ENCODE measurements at places on chromosomes 12 and 14.

- DNase-seq, result no peak
Measured at GRCh38 chr12:107328442-107329133, 235.2 kb upstream of the CRY1 start.

- no peak for DNase-seq
Measured at GRCh38 chr14:54622192-54622958, 55.4 kb downstream of the SAMD4A start.

- DNase-seq, result no peak
Measured at GRCh38 chr14:81350344-81351130, 49.6 kb downstream of the STON2 start.

- DNase-seq, result no peak
Measured at GRCh38 chr12:17540921-17541320, 549.1 kb downstream of the RERGL start.

GRCh38 chr12:83389237-83389996, 702.7 kb downstream of the TMTC2 start:
- no peak for DNase-seq

- no peak for DNase-seq
Measured at GRCh38 chr12:100413001-100413400, 56.1 kb downstream of the SLC17A8 start.

DNA sequence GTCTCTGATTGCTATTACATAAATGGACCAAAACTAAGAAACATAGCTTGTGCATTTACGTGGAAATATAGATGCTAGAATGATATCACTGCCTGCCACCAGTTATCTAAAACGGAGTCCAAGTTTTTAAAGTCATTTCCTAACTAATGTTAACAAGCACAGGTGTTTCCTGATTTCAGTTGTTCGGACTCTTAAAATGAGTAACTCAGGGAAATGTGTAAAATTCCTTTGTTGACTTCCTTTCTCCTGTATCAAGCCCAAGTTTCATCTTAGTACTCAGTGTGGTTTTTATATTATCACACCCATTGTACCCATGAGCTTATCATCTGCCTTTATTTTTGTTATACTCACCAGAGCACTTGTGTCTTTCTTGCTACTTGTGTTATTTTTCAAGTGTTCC, 13.2 kb upstream of the PRKCH start:
- no peak for DNase-seq

DNA sequence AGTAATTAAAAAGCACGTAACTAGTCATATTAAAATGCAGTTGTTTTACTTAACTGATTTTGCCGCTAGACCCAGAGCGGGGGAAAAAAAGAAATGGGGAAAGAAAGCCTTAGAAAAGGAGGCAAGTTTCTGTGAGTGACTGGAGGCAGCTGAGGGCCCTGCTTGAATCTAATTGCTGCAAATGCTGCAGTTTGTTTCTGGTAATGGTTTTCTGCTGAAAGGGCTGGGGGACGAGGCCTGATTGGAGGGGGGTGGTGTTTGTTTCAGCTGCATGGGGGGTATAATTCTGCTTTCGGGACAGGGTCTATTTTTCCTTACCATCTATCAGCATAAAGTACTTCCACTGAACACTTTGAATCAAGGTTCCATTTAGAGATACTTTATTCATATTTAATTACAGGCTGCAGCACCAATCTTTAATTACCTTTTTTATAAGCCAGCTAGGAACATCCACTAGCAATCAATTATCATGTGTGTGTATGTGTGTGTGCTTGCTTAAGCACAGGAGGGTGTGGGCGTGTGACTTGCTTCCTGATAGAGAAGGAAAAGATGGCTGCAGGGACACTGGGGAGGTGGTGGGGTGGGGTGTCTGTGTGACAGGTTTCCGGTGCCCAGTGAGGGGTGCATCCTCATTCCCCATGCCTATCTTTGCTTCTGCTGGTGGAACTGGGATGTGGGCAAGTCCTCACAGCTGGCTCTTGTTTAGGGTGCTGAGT, 83.4 kb downstream of the ADCK1 start:
- no peak for DNase-seq

DNA sequence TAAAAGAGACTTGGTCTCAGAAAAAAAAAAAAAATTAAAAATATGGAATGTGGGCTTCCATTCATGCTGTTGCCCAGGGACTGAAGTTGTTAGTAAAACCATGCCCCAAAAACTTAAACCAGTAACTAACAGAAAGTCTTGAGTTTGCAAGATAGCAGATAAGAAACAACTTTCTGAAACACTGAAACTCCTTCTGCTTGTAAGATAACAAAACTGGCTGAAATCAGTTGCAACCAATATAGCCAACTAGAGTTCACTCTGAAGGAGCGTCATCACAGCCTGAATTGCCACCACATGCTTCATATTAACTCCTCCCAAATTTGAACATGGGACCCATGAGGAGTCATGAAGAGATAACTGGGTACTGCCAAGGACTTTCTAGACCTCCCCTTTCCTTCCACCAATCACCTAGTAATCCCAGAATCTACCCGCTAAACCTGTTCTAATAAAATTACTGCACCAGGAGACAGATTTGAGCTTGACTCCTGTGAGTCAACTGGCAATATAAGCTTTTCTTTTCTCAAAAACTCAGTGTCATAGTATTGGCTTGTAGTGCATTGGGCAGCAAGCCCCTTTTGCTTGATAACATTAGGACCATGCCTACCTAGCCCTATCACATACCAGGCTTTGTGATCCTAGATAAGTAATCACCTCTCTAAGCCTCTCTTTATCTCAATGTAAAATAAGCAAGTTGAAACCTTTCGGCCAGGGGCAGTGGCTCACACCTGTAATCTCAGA, 53.6 kb downstream of the R3HDM2 start:
- DNase-seq, result no peak

GRCh38 chr12:18479256-18479655, 217.9 kb downstream of the PIK3C2G start:
- DNase-seq, result no peak

DNA sequence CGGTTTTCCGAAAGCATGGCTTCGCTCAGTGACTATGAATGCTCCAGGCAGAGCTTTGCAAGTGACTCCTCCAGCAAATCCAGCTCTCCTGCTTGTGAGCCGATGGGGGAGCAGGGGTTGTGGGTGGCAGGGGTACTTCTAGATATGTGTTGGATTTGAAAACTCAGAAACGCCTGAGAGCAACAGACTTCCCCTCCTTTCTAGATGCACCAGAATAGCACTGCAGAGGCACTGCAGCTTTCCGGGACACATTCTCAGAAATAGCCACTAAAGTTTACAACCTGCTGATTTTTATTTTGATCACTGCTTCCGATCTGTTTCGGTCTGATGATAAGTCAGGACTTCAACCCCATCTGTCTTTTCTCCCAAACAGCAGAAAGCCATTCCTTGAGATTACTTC, 8.6 kb downstream of the TCP11L2 start:
- DNase-seq, result no peak

- DNase-seq, result peak; percentile 78
Measured at GRCh38 chr12:124466216-124467128, 100.9 kb downstream of the NCOR2 start.

GRCh38 chr12:120194534-120195395, at the start of gene GCN1:
GCN1 (minus strand) TSS chr12:120194715; CDS start chr12:120194697, 18 bp downstream.
- peak; percentile 75 for DNase-seq

GRCh38 chr12:114286145-114286544, 119.8 kb downstream of the TBX5 start:
- no peak for DNase-seq

DNA sequence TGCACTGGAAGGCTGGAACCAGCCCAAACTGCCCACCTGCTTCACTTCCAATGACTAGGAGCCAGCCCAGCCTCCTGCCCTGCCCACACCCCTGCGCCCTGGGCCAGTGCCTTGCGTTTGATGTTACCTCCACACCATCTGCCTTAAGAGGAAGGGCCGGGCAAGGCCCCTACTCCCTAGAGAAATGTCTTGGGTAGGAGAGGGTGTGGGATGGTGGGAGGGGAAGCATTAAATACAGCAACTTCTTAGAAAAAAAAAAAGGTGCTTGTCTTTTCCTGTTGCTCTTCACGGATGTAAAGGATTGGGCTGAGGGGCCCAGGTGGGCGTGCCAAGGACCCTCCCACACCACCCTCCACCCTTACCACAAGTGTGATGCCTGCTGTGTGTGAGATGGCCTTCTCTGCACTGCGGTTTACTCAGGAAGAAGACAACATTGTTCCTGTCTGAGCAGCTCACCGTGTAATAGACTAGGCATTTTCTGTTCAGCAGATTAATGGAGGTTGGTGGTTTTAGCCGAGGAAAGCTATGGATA, 99.9 kb downstream of the NINJ2 start:
- DNase-seq, result no peak

DNA sequence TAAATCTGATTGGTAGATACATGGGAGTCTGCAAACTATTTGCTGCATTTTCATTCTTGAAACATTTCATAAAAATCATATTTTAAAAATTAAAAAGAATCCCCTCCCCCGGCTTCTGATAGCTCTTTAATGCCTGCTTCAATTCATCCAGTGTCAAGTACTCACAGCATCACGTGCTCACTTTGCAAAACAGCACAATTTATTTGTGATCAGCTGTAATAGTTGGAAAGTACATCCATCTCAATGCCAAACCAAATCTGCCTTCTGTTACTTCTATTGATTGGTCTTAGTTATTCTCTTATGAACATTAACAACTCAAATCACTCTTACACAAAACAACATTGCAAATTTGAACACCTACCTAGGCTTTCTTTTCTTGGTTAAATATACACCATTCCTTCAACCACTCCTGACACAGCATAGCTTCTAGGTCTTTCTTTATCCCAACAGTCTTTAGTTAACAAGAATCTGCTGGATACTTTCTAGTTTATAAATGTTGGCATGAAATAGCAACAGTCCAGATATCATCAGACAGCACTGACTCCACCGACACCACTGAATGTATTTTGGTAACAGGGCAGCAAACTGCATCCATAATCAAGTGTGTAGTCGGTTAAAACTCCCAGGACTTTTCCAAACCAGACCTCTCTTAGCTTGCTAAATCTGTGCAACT, 58.0 kb downstream of the PARP11 start:
- DNase-seq, result no peak

- DNase-seq, result no peak
Measured at GRCh38 chr14:77473921-77474320, 16.0 kb downstream of the AHSA1 start.

DNA sequence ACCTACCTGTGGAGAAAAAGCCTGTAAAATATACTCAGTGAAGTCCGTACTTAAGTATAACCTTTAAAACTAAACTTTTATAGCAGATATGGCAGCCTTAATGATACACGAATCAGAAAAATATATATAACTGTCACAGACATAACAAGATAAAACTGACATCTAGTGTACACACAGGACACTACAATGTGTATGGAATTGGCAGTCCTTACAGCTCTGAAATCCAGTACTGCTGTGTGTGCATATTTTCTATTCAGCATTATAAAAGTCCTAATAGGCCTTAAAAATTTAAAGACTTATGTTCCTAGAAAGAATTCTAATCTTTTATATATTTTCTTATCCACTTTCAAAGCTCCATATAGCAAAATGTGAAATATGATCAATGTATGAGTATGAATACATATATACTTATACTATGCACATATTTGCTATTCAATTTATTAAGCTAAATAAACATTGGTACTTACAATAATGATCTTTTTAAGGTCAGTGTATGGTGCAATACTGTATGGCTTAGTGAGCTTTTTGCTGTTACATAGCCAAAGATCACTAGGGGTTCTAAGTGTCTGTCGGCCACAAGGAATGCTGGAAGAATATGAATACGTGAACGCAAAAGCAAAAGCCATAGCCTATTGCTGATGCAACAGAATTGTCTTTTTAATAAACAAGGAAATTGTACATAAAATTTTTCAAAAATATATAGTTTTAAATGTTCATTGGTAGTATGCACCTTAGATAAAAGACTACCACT, 69.2 kb downstream of the C2CD5 start:
- DNase-seq, result no peak

- no peak for DNase-seq
Measured at GRCh38 chr12:104638851-104639240, 182.1 kb downstream of the CHST11 start.

DNA sequence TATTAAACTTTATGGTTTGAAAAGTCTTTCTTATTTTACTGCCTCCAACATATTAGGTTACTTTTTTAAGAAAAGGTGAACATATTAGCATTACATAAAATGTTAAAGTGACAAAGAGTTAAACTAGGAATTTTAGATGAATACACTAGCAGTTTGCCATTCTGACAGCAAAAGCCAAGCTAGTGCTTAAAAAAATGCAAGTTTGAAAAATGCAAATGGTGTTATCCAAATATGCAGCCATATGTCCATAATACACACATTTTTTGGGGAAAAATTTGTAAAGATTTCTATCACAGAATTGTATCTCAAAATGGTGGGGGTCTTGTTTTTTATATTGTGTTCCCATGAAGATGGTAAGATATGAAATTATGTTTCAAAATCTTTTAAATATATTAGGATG, 466.1 kb downstream of the FOXG1 start:
- DNase-seq, result no peak

DNA sequence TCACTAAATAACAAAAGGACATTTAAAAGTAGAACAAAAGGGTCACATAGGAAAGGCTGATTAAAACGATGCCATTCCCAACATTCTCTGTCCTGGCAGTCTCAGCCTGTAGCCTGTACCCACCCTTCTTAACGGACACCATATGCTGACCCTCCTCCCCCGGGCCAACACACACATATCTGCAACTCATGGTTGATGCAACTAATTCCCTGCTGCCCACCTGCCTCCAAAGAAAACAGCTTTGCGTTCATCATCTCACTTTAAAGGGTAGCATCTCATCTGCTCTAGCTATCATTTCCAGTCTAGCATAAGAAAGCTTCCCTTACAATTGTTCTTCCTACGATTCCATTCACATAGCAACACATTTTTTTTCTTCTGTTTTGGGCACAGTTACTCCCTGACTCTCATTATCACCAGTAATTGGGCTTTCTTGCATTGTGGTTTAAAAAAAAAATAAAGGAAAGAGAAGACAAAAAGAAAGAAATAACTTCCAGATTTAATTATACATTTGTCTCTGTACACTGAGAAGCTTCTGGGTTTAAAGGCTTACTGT, 92.9 kb downstream of the KCNC2 start:
- no peak for DNase-seq

DNA sequence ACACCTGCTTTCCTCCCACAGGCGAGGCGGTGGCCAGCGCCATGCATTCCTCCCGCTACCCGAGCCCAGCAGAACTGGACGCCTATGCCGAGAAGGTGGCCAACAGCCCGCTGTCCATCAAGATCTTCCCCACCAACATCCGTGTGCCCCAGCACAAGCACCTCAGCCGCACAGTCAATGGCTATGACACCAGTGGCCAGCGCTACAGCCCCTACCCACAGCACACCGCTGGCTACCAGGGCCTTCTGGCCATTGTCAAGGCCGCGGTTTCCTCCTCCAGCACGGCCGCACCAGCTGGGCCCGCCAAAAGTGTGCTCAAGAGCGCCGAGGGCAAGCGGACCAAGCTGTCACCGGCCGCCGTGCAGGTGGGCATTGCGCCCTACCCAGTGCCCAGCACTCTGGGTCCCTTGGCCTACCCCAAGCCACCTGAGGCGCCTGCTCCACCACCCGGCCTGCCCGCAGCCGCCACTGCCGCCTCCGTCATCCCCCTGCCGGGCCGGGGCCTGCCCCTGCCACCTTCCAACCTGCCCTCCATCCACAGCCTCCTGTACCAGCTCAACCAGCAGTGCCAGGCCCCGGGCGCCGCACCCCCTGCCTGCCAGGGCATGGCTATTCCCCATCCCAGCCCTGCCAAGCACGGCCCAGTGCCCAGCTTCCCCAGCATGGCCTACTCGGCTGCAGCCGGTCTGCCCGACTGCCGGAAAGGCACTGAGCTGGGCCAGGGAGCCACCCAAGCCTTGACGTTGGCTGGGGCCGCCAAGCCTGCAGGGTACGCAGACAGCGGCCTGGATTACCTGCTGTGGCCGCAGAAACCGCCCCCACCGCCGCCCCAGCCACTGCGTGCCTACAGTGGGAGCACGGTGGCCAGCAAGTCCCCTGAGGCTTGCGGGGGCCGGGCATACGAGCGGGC, 54.6 kb downstream of the FAM222A start:
- no peak for DNase-seq

All from activated T-helper 1 cell treated with anti-CD3 and anti-CD28 coated beads, Interleukin-2, amount 50 U/mL, for 16 hours (primary cell).